WTC11 (cell line): ENCODE measurements at places on chromosomes 16 and 17. TPM values are rescaled to one million over a fixed set of nuclear protein-coding genes. Genes with fewer than 3 reads are reported as not detected.

RRAD gene
- 0.16 to 0.52 TPM (median 0.18 TPM) in 3 replicates for total RNA-seq

TEX14 gene
- 0.76 to 1.4 TPM (median 1.3 TPM) in 3 replicates for total RNA-seq

DNA sequence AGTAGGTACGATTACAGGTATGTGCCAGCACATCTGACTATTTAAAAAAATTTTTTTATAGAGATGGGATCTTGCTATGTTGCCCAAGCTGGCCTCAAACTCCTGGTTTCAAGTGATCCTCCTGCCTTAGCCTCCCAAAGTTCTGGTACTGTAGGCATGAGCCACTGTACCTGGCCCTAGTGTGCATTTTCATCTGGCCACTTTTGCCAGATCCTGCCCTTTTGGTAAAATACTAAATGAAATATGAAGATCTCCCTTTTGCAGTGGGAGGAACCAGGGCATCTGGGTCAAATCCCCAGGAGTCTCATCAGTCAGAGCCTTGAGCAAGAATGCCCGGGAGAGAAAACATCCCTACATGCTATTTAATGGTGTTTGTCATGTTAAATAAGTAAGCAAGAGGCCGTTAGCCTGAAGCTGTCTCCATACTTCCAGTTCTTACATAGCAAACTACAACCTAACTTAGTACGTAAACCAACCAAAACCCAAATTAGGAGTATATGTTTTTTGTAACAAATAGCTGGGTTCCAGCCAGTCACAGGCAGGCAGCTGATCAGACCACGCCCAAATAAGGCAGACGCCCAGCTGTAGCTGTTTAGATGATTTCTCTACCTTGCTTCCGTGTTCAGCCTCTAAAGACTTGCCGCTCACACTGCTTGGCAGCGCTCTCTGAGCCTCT lies 46.5 kb upstream of the CLEC18A start:
- peaks cover 17% of the 10 kb centered on the region for H3K36me3 ChIP-seq
- no peaks in the 10 kb centered on the region; the same call in 1 of the 2 replicates for H3K27me3 ChIP-seq
- DNase-seq, result no peak
- no peak overlapping the region for H3K4me3 ChIP-seq
- peak overlapping the region; percentile 80 for H3K27ac ChIP-seq

GRCh38 chr16:48392407-48392806 lies 7.2 kb upstream of the SIAH1 start:
- H3K4me3 ChIP-seq, result no peak overlapping the region
- no peaks in the 10 kb centered on the region for H3K27me3 ChIP-seq
- H3K36me3 ChIP-seq, result no peaks in the 10 kb centered on the region
- H3K4me1 ChIP-seq, result peaks cover 8% of the 10 kb centered on the region

- peak within 1 kb of the TSS; percentile 58 for H3K27ac ChIP-seq
- H3K4me3 ChIP-seq, result peak within 1 kb of the TSS; percentile 78
- peak; percentile 94 for DNase-seq
- H3K36me3 ChIP-seq, result peaks cover 14% of the 10 kb centered on the region
- H3K27me3 ChIP-seq, result no peaks in the 10 kb centered on the region; the same call in 1 of the 2 replicates
Observed at GRCh38 chr16:50065624-50066481, at the start of gene HEATR3. HEATR3 (plus strand) TSS chr16:50065970; CDS start chr16:50066132, 162 bp downstream.
